COR-L47 (cell line): ENCODE measurements at places on chromosomes 2 and 18.

- no peak for DNase-seq
Measured at GRCh38 chr2:152585830-152586484, 131.3 kb downstream of the PRPF40A start.

DNA sequence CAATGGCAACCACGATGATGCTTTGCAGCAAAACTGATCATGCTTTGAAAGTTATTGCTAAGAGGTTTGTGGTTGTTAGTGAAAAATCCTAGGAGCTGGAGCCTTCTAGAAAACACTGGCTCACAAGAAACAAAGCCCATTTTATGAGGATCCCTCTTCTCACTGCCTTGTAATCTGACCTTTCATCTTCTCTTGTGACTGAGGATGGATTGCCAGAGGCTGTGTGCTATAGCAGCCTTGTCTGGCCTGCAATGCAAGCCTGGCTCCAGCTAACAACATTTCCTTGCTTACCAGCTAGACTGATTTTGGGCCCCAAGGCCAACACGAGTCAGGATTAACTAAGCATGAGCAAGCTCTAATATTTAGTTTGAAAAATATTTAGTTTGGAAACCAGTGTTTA lies 13.1 kb downstream of the PIEZO2 start:
- DNase-seq = no peak

DNA sequence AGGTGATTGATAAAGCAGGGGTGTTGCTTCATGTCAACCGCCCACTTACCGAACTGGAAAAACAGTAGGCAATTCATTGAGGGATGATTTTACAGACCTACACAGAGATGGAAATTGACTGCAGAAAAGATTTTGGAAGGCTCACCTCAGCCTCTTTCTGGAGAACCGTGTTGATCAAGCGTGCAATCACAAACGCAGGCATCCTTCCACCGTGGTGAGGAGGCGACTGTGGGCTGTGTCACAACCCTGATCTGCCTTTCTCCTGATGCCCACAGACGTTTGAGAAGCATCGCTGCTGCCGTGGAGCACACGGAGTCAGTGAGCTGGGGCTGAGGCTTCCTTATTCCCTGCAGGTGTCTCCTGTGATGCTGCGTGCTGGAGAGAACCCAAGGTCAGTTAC lies 132.0 kb downstream of the TMEM18 start:
- DNase-seq = no peak

GRCh38 chr2:66601624-66602023 lies 166.7 kb downstream of the MEIS1 start:
- no peak for DNase-seq

DNA sequence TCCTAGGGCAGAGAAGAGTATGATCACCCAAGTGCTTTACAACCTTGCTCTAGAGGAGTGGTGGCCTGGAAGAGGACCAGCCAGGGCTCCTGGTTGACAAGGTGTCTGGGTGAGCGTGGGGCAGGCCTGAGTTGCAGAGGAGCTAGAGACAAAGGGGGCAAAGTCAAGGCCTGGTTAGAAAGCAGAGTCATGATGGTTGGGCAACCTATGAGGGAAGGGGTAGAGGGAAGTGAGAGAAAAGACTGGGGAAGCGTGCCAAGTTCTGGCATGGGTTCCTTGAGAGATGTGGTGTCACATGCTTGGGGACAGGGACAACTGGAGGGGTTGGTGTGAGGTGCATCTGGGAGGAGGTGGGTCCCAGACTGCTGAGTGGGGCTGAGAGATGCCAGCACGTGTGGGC lies 13.5 kb downstream of the ZFP36L2 start:
- DNase-seq = no peak

DNA sequence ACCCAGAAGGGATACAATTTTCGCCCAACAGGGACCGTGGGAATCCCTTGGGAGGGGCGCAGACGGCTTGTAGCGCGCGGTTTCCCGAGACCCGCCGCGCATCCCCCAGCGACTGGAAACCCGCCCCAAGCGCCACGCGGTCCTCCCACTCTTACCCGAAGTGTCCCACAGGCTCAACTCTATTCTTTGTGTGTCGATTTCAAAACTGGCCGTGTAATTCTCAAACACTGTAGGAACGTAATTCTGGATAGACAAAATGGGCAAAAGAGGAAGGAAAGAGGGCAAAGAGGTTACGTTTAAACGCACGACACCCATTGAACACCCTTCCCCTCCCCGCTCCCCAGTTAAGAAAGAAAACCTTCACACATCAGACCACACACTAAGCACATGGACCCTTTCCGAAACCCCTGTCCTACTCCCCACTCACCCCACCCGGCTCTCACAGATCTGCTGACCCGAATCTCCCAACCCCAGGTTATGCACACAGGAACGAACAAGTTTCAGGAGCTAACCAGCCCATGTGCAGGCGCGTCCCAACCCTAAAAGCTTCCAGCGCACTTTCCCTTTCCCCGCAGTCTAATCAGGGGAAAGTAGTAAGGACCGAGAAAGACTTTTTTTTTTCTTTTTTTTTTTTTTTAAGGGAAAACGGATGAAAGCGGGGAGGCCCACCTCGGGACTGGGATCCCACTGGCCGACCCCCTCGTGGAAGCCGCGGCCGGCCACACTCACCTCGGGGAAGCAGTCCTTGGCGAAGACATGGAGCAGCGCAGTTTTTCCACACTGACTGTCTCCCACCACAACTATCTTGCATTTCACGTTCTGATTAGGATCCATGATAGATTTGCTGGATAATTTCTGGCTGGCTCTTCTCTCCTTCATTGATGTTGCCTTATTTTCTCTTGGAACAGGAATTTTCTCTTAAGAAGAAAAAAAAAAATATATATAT lies 655 bp downstream of the RND3 start:
- DNase-seq = peak; percentile 47

GRCh38 chr2:229980431-229981184 lies 58.3 kb downstream of the FBXO36 start:
- no peak for DNase-seq

DNA sequence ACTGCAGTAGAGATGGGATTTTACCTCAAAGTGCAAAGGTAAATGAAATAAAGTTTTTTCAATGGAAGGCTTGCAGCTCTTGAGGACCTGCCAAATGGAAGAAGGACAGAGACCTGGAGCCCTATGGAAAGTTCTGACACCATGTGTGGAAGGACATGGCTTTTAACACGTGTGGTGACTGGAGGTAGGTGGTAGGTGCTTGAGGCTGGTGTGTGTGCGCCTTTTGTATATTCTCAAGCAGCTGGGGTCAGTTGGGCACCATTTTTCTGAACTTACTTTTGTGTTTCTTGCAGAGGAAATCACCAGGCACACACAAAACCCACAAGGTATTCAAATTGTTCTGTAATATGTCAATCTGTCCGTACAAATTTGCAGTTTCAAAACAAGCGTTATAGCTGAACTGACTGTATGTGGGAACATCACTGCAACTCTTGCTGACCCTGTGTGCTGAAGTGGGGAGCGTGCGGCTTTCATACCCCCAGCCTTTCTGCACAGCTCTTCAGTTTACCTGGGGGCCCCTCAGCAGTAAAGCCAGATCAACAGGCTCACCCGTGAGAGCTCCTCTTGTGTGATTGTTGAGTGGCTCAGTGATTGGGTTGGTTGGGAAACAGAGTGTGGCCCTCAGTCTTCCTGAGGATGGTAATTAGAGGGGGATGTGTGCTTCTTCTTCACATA lies 363 bp downstream of the GREB1 start:
- DNase-seq = no peak

- DNase-seq = no peak
Measured at GRCh38 chr2:37421686-37422085, 77.3 kb downstream of the QPCT start.

- no peak for DNase-seq
Measured at GRCh38 chr2:140416577-140416976, 1636.4 kb upstream of the NXPH2 start.

- DNase-seq = no peak
Measured at GRCh38 chr2:19131871-19132270, 226.6 kb downstream of the OSR1 start.

GRCh38 chr2:46645681-46646162 lies 166.4 kb downstream of the TMEM247 start:
- DNase-seq = no peak

DNA sequence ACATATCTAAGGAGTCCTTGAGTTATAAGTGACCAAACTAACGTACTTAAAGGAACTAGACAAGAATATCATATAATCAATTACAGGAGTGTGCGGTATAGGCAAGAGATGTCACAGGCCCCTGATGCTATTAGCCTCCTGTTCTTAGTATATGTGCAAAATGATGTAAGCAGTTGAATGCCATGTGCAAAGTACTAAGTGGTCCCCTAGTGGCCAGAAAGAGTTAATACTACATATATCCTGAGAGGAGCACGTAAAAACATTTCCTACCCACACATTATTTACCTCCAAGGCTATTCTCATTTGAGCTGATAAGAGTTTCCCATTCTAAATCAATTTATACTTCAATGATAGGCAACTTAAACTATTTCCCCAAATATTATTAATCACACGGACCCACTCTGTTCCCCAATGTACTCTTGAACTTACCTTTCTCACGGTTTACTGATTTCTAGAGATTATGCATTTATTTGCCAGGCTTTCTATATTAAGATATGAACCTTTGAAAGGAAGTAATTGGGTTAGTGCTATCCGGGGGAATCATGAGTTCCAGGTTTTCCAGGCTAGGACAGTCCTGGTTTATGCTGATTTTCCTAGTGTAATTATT lies 158.0 kb upstream of the KLHL14 start:
- peak; percentile 60 for DNase-seq

DNA sequence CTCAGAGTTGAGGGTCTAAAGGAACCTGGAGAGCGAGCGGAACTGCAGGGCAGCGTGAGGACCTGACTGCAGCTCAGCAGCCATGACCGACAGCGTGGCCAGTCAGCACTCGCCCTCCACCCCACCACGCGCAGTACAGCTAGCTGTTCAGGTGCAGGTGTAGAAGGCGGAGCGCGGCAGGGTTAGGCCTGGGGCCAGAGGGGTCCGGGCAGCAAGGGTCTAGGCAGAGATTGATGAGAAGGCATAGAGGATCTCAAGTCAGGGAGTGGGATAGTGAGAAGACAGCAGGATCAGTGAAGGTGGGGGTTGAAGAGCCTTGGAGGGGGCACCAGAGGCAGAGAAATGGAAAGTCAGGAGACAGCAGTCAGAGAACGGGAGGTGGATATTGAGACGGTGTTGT lies 71.0 kb downstream of the STEAP3 start:
- DNase-seq = no peak

- DNase-seq = no peak
Measured at GRCh38 chr18:23529604-23530003, 26.3 kb downstream of the RMC1 start.

DNA sequence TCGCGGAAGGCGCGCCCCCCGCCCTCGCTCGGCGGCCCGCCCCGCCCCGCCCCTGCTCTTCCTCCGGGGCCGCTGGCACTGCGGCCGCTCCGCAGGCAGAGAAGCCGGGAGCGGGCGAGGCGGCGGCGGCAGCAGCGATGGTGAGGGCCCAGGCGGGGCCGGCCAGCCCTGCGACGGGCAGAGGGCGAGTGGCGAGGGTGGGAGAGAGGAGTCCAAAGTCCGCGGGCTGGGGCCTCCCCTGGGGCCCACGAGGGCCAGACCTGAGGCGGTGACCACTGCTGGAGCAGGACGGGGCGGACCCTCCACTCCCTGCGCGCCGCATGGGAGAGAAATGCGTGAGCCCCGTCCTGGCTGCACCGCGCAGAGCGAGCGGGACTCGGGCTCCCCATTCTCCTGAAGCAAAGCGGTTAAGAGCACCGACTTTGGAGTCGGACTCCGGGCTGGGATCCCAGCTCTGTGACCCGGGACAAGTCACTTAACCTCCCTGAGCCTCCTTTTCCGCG lies at the start of gene VAMP5:
Gene VAMP5 (plus strand): TSS at position 78 of the 503 bp plus-strand sequence. CDS start 60 bp downstream, at position 138.
- DNase-seq = no peak

DNA sequence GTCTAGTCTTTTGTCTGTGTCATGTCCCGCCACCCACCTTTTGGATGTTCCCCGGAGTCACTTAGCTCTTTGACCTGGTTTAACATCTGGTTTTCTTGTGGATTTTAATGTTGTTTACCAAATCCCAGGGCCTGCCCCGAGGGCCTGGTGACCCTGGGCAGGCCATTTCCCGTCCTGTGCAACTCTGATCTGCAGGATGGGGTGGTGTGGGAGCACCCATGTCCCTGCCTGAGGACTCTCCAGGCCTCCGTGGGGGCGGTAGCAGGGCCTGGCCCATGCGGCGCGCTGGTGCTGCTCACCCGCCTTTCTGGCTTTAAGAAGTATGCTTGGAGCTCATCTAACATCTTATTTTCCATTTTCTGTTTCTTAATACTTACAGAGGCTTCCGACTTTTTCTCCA lies 10.7 kb downstream of the RAMP1 start:
- no peak for DNase-seq

DNA sequence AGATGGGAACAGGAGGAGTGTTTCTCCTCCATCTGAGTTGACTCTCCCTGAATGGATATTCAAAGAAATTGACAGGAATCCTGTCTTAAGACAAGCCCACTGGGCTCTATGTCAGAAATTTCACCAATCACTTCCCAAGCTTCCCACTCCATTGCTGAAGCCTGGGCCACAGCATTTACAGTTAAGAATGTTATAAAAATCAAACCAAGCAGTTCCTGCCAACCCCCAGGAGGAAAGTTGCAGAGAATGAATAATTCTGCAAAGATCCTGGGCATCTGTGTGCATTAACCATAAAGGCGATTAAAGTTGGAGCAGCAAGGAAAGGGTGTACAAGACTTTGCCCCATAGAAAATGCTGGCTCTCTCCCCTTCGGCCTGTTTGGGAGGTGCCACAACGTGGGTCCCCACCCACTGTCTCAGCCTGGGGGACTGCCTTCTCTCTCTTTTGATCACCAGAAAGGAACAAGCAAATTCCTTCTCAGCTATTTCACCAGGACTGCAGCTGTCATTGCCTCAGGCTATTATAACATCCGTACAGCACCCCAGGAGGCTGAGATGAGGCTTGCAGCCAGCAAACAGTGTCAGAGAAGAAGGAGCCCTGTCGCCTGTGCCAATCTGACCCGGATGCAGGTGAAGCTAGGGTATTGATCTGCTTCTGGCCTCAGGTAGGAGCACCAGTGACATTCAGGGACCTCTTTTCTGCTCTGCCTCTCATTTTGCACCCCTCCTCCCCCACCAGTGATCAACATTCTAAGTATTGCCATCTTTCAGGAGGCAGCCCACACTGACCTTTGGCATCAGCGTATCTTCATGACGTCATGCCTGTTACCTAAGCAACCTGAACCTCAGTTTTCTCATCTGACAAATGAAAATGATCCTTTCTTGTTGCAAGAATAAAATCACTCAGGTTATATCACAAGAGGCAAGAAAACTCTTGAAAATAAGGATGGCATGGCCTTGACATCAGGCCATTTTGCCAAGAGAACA lies 219.0 kb downstream of the SH3BP4 start:
- peak; percentile 69 for DNase-seq

GRCh38 chr2:206435742-206436141 lies 7.6 kb upstream of the ADAM23 start:
- DNase-seq = no peak

GRCh38 chr2:15449556-15450236 lies 111.4 kb downstream of the NBAS start:
- no peak for DNase-seq

DNA sequence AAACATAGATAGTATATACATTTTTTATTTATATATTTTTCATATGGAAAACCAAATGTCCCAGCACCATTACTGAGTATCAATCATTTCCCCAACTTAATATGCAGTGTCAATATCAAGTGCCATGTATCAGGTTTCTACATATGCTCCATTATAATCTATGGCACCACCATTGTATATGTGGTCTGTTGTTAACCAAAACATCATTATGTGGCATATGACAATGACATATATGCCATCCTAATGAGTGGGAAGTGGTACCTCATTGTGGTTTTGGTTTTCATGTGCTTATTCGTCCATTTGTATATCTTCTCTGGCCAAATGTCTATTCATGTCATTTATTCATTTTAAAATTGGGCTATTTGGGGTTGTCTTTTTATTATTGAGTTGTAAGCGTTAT lies 9.2 kb downstream of the PTPN18 start:
- DNase-seq = no peak
